ENCODE measurements at places on chromosomes 7 and 10. TPM values are rescaled to one million over a fixed set of nuclear protein-coding genes. Genes with fewer than 3 reads are reported as not detected.

Gene MYO1G
- total RNA-seq, result 0.46 TPM

Gene ACHE
- total RNA-seq, result 73.4 TPM

Gene MRPL43
- 39.0 TPM for total RNA-seq

Gene PRSS2
- not detected for total RNA-seq

Gene DRGX
- 0.23 TPM for total RNA-seq

Gene ZNF862
- 14.8 TPM for total RNA-seq

Gene SKIDA1
- total RNA-seq, result 6.9 TPM

Gene CYP3A4
- total RNA-seq, result not detected

Gene STARD3NL
- 111 TPM for total RNA-seq
